NCI-H748 treated with DMSO at 0.1 percent for 48 hours (cell line): ENCODE measurements at places on chromosomes 13 and 19.
A peak's percentile ranks its signal among the peaks of the same experiment; 100 is the strongest.

DNA sequence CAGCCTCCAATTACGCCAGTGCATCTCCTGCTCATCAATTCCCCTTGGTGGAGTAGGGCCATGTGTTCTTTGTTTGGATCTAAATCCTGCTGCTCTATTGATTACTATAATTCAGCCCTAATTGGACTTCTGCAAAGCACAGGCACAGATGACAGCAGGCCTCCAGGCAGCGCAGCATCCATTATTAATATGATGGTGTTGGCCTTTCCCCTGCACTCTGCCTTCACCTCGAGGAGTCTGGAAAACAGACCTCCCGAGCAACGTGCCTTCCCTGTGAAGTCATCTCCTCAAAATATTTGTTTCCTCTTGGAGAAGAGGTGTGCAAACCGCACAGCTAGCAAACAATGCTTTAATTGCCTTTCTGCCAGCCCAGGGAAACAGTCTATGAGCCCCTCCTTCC, 92.5 kb downstream of the UQCRFS1 start:
- no peak for DNase-seq

GRCh38 chr19:40590464-40591265, 10.5 kb upstream of the LTBP4 start:
- DNase-seq, result no peak

GRCh38 chr19:29537601-29538000, 11.8 kb downstream of the VSTM2B start:
- no peak for DNase-seq

GRCh38 chr19:40807147-40808020, 8.4 kb downstream of the EGLN2 start:
- DNase-seq, result peak; percentile 32

DNA sequence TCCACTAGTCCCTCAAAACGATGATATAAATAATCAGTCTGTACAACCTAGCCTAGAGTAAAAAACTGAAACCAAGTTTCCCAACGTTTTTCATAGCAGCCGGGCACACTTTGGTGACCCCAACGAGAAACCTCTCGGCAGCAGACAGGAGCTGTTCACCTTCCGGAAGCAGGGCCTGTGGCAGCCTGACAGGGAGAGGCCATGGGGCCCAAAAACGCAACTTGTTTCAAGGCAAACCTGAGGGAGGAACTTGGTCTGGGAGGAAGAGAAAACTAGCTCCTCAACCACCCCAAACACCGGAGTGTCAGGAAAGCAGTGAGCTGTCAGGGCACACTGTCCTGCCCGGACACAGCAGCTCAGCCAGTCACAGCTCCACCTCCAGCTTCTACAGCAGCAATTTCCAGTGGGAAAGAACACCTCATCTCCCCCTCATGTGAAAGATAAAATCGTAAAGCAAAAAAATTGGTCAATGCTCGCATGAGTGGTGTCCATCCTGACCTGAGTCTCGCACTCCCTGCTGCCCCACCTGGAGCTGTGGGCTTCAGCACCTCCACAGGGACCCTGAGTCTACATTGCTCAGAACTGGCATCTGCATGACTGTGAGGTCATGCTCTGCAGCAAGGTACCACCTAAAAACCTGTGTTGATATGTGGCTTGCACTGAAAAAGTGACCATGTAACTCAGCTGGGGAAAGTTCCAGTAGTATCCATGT, 40.6 kb upstream of the LATS2 start:
- no peak for DNase-seq

- DNase-seq, result no peak
These were observed 468 bp downstream of the STX10 start for GRCh38 chr19:13149628-13150186.

DNA sequence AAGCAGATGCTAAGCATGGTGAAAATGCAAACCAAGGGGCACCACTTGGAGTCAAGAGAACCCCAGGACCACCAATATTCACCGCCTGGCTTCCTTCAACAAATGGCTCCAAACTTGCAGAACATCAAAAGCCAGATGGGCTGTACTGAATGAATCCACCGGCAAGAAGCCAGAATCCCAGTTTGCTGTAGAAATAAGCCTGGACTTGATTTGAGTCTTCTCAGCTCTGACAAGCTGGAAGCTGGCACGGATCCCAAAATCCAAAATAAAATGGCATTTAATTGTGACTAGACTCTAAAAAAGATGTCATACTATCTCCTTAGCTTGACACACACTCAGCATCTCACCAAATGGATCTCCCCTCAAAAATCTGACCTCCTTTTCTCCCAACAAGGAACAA, 11.9 kb downstream of the EFNB2 start:
- DNase-seq, result no peak

DNA sequence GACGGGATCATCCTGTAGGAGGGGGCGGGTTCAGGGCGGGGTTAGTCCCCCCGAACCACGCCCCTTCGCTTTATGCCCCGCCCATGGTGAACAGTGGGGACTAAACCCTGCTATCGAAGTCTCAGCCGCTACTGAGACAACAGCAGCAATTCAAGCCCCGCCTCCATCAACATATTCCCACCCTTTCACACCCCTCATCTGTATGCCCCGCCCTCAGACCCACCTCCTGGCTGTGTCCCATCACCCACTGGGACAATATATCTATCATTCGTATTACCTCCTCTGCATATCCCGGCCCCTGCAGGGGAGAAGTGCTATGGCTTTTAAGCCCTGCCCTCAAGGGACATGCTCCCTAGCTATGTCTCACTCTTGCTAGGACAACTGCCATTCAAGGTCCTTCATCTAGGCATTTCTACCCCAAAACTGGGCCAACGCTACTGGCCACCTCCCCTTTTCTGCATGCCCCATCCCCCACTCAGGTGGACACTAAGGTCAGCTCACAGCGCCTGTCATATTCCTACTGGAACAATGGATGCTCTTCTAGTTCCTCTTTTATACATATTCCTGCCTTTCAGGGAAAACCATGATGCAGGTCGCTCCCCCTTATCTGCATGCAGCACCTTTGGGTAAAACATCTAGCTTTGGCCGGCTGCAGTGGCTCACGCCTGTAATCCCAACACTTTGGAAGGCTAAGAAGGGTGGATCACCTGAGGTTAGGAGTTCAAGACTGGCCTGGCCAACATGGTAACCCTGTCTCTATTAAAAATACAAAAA, 11.9 kb downstream of the LRFN1 start:
- no peak for DNase-seq

GRCh38 chr19:35392742-35393715, 22.2 kb downstream of the GPR42 start:
- no peak for DNase-seq

DNA sequence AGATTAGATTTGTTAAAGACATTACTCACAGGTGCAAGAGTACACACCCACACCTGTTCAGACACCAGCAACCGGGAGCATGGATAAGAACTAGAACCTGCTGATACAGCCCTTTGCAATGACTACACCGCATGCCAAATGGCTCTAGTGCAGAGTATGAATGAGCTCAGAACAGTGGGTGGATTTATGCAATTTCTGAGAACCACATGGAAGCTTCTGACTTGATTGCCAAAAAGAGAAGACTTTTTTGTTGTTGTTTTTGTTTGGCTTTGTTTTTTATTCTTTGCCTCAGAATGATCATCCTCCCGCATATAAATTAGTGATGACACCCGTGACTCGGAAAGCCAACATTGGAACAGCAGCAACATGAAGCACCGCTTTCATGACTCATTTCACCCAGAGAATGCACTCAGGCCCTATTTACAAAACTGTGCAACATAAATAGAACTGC, 77.4 kb upstream of the LRCH1 start:
- DNase-seq, result no peak

DNA sequence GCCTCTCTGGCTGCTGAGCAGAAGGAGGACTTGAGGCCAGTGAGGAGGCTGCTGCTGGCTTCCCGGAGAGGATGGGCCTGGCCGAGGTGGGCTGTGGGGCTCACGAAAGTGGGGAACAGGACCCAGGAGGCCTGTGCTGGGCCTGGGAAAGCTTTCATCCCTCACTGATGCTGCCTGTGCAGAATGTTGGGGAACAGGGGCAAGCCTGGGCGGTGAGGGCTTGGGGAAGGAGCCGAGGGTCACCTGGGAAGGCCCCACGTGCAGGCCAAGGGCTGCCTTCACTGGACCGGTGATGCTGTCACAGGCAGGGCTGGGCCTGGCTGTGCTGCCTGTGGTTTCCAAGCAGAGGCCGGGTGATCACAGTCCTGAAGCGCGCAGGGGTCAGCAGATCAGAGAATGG, 9.4 kb downstream of the AP1M1 start:
- DNase-seq, result no peak

DNA sequence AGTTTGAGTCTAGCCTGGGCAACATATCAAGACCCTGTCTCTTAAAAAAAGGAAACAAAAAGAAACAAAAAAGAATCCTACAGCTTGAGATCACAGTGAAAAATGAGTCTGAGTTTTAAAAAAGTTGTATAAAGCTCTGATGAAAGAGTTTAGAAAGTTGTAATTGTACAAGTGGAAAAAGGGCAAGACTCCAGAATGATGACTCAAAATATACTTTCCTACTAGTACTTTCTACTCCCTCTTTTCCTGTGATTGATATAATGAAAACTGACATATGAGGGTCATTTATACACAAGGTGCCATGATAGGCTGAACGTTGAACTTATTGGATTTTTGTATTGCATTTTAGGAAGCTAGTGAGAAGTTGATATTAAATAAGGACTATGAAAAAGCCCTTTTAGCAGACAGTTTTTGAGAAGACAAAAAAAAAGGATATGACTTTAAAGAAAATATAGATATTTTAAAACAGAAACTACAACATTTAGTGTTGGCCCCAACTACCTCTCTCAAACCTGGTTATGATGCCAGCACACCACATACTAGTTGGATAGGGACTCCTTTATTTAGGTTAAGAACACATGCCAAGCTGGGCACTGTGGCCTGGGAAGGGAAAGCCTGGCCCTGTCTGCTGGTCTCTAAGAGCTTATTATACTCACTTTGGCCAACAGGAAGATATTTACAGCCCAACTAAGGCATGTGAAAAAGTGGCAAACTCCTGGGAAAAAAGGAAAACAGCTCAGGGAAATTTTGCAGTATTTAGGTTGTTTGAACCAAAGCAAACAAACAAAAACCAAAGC, 116.6 kb downstream of the KL start:
- no peak for DNase-seq

DNA sequence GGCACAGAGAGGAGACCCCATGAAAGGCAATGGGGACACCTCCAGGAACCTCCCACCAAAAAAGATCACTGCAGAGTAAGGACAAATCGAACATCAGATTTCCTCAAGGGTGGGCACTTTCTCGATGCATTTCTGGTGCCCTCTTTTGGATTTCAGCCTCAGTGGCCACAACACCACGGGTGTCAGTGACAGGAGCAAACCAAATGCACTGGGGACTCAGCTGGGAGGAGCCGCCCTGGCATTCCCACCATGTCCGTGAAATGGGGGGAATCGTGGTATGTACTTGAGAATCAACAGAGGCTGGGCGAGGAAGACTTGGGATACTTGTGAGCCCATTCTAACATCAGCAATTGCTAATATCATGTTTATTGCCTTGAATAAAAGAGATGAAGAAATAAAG, 16.3 kb downstream of the FAM187B start:
- DNase-seq, result no peak

- no peak for DNase-seq
These were observed 736.3 kb upstream of the KLHL1 start for GRCh38 chr13:70844391-70845108.

- no peak for DNase-seq
These were observed 28.5 kb upstream of the PARP4 start for GRCh38 chr13:24541127-24541475.

DNA sequence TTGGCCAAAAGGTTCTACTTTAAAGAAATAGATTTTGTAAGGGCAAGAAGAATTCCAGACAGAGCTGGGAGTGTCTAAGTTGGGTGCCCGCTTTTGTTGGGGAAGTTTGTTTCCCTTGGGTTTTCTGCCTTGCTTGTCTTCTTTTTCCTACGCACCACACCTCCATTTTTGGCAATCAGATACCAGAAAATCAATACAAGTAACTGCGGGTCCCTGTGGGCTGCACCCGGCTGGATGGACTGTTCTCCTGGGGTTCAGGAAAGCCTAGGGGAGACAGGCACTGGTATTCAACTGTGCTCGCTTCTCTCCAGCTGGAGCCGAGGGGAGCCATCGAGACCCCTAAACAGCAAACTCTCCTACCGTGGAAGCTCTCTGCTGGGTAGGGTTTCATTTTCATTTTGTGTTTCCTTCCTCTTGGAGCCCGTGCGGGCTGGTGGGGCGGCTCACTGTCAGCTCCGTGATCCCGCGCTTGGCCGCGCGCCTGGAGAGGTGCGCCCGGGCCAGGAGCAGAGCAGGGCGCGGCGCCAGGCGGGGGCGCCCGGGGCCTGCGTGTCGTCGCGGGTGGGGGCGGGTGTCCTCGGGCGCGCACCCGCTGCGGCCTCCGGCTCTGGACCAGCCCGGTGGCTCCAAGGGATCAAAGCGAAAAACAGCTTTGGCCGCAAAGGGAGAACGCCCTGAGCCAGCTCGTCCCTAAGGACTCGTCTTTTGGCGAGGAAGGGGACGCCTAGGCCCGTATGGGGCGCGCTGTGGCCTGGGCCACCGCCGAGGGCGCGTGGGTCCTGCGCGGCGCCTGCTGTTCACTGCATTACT, 347.2 kb downstream of the ZNF536 start:
- peak; percentile 12 for DNase-seq

GRCh38 chr19:1474011-1474764, 4.8 kb downstream of the C19orf25 start:
- DNase-seq, result no peak

GRCh38 chr13:43391036-43391435, 367.6 kb downstream of the DNAJC15 start:
- DNase-seq, result no peak

- no peak for DNase-seq
These were observed 18.2 kb downstream of the LRRC4B start for GRCh38 chr19:50549927-50550593.

- peak; percentile 62 for DNase-seq
These were observed 915 bp downstream of the SHC2 start for GRCh38 chr19:459724-460511.

DNA sequence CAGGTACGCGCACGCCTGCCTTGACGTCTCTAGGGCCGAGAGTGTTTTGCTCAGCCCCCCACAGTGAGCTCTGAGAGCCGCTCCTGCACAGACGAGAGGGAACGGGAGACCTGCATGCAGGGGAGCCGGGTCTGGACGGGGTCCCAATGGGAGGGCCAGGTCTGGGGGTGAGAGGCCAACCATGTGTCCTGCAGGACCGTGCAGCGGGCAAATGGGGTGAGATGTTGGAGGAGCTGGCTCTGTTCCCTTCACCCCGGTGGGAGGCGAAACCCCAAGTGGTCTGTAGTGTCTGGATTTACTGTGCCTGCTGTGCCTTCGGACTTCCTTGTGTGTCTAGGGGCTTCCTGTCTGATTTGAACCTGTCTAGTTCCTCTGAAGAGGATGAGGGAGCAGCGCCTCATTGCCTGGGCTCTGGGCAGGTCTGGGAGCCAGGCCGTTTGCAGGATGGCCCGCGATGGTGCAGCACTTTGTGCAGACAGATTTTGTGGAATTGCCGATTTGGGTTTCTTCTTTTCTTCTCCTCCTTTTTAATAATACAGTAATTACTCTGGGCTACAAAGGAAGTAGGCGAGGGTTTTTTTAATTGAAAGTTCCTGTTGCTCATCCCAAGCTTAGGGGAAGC, 2.1 kb downstream of the CSNK1G2 start:
- no peak for DNase-seq
